NCI-H1105 treated with DMSO at 0.1 percent for 48 hours (cell line): ENCODE measurements at places on chromosomes 7 and 10.

GRCh38 chr10:128774979-128775378 is 648.8 kb upstream of the MKI67 start:
- DNase-seq = no peak

DNA sequence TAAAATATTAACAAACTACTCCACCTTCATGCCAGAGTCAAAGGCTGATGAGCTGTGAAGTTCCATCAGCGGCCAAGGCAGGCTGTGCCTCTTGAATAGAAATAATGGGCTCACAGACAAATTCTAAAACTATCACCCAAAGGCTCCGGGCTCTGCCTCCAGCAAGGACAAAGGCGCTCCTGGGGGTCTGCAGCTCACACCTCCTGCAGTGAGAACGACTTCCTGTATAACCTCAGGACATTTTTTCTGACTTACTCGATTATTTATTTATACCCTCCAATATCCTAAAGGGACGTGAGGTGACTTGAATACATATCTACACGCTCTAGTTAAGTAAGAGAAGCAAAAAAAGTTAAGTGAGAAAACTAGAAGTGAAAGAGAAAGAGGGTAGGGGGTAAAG is 500.7 kb downstream of the CCSER2 start:
- no peak for DNase-seq

- DNase-seq = no peak
These were observed 158.0 kb downstream of the IPMK start for GRCh38 chr10:58109731-58110130.

- no peak for DNase-seq
These were observed 568.7 kb downstream of the ETV1 start for GRCh38 chr7:13420726-13421125.

DNA sequence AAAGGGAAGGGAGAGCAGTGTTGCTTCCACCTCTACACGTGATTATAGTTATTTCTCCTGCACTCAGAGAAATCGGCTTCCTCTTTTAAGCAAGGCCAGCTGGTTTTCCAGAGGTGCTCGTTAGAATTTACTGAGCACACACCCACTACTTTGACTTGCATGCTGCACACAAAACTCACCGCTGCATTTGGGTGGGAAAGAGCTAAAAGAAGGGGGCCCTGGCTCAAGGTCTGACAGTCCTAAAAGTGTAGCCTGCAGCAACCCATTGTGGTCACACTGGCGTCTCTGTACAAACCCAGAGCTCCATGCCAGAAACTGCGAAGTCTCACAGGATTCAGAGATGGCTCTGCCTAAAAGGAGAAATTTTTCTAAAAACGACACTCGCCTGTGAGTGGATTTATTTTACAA is 133.7 kb downstream of the SLC25A13 start:
- no peak for DNase-seq

GRCh38 chr7:145394126-145394525 is 558.3 kb upstream of the TPK1 start:
- DNase-seq = no peak

DNA sequence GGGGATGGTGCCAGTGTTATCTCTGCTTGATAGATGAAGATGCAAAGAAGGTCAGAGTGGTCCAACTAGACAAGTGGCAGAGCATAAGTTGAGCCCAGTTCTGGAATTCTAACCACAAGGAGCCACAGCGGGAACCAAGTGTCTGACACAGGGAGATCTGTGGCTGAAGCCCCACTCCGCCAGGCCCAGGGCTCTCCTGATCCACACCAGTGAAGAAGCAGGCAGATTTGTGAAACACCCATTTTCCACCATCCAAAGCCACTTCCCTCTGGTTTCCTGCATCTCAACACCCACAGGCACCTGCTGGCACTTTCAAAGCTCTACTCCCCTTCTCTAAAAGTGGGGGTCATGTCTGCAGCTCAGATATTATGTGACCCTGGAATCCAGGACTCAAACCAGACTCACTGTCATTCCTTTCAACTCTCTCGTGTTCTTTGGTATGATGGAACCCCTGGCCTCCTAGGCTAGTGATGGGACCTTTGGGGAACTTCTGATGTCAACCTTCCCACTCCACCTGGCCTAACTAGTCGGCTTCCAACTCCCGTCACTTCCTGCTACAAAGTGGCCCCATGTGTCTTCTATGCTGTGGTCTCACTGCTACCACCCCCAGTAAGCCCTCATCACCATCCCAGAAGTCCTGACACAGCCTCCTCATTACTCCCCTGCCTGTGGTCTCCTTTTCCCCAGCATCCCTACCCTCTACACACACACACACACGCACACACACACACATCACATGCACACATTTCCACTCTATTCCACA is 177.6 kb downstream of the GRID1 start:
- no peak for DNase-seq

DNA sequence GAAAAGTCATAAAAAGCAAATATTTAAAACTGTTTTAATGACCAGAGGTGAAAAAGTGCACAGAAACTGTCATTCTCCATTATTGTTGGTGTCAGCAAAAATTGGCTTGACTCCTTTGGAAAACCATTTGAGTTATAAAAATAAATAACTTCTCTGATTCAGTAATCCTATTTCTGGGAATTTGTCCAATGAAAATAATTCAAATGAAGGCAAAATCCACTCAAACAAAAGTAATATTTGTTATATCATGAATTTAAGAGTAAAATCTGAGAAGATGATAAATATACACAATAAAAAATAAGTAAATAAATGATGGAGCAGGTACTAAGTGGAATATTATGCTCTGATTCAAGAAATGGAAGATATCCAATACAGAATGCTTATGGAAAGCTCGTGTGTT is 326.6 kb upstream of the KLF6 start:
- no peak for DNase-seq

DNA sequence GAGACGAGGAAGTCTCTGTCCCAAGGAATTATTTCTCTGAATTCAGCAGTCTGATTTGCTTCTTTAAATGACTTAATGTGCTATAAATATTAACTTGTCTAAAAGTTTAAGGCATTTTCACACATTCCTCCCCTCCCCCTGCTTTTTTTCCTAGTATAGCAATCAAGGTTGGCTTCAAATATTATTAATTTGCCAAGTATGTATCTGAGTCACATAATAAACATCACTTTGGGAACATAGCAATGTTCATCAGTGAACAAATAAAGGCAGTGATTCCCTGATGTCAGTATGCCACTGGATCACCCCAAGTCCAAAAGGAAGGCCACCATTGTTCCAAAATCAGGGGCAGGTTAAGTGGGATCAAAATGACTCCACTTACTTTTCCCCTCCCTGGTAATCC is 40.5 kb downstream of the PDE6C start:
- no peak for DNase-seq

GRCh38 chr10:48231699-48232315 is 42.7 kb downstream of the FRMPD2 start:
- DNase-seq = no peak

GRCh38 chr7:35801392-35802101 is 690 bp downstream of the SEPTIN7 start:
- DNase-seq = peak; percentile 76

DNA sequence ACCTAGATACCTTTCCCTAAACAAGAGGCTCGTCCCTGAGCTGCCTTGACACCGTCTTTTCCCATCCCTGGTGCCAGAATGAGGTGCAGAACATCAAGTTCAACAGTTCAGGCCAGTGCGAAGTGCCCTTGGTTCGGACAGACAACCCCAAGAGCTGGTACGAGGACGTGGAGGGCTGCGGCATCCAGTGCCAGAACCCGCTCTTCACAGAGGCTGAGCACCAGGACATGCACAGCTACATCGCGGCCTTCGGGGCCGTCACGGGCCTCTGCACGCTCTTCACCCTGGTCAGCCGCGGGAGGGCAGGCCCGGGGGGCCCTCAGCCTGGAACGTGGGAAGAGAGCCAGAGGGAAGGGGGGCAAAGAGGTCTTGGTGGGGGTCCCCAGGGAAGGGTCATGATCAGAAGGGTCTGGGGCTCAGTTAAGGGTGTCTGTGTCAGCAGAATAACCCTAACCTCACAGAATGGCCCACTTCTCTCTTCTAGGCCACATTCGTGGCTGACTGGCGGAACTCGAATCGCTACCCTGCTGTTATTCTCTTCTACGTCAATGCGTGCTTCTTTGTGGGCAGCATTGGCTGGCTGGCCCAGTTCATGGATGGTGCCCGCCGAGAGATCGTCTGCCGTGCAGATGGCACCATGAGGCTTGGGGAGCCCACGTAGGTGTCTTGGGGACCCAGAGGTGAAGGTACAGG is 16.8 kb downstream of the SMO start:
- DNase-seq = no peak

GRCh38 chr7:155653803-155654202 is 9.3 kb downstream of the RBM33 start:
- no peak for DNase-seq

DNA sequence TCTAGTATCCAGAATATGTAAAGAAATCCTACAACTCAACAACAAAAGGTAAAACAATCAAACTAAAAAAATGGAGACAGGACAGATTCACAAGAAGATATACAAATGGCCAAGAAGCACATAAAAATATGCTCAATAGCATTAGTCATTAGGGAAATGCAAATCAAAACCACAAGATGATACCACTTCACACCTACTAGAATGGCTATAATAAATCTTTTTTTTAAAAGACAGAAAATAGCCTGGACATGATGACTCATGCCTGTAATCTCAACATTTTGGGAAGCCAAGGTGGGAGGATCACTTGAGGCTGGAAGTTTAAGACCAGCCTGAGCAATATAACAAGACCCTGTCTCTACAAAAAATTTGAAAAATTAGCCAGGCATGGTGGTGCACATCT is 27.9 kb upstream of the CHCHD3 start:
- no peak for DNase-seq

DNA sequence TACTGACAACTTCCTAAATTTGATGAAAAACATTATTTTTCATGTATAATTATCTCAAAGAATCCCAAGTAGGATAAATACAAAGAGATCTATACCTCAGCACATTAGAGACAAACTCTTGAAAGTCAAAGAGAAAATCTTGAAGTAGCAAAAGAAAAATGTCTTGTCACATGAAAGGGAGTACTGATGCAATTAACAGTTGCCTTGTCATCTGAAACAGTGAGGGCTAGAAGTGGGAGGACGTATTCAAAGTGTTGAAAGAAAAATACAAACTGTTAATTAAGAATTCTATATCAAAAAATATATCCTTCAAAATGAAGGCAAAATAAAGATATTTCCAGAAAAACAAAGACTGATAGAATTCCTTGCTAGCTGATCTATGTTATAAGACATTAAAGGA is 35.5 kb upstream of the ARHGAP22 start:
- no peak for DNase-seq

DNA sequence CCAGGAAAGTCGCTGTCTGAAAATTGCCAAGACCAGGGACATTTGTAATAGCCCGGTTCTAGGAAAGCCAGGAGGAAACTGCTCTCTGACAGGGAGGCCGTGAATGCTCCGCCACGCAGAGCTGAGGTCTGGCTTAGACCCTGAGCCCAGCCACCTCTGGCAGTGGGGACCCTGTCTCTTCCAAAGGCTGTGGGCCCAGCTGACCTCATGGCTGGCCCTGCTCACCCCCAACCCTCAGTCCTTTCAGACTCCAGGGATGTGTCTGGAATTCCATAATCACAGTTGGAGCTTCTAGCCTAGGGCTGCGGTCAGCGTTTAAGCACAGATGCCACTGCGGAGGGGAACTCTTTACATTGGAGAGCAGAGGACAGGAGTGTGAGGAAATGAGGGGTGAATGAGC is 6.6 kb upstream of the VIPR2 start:
- no peak for DNase-seq

DNA sequence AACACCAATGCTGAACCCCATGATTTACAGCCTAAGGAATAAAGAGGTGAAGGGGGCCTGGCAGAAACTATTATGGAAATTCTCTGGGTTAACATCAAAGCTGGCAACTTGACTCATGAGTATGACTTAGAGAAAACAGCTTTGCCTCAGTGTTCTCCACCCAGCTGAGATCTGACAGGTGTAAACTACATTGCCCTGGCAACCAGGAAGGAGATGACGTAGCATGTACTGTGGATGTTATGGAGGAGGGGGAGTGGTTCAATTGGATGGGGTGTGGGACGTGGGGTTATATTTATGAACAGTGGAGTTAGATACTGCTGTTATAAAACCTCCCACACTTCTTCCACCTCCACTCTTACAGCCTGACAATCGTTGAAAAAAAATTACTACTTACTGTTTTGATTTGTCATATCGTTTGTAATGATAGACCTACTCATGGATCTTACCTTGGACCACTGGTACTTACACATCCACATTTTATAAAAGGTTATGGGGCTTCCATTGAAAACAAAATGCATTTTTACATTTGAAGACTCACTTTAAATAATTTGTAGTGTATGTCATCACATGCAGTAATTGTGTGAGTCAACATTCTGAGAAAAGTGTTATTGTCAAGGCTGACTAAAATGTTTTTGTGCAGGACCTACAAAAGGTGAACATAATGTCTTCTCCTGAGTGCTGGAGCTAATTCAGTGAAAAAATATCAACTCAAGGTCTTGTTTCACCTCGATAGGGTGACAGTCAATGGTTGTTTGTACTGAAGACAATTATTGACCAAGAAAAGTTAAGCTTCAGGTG is 6.4 kb downstream of the OR2F1 start:
- no peak for DNase-seq

- no peak for DNase-seq
These were observed 3.3 kb upstream of the GLCCI1 start for GRCh38 chr7:7965301-7965700.

DNA sequence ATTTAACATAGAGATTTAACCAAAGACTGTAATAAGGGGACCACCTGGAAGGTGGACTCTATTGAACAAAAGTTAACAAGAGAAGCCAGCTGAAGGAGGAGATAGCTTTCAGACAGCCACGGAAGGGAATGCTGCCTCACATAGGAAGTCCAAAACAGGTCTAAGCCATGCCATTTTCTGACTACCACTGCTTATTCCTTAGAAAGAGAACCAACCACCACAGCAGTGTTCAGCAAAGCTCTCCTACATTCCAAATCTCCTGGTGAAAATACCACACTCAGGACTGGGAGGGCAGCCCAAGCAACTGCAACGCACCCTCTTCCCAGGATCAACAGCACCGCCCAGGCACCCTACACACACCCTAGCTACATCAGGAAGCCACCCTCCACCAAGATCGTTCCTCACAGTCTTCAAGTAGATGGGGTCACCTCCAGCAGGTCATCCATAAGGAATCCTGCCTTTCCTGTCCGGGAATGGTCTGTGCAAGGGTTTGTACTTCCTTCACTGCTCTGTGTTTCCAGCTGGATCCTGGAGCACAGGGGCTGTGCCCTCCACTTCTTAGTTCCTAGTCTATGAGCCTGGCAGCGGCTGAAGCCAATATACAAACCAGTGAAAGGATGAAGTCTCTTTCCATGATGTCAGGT is 2.5 kb downstream of the KIAA1549 start:
- no peak for DNase-seq

DNA sequence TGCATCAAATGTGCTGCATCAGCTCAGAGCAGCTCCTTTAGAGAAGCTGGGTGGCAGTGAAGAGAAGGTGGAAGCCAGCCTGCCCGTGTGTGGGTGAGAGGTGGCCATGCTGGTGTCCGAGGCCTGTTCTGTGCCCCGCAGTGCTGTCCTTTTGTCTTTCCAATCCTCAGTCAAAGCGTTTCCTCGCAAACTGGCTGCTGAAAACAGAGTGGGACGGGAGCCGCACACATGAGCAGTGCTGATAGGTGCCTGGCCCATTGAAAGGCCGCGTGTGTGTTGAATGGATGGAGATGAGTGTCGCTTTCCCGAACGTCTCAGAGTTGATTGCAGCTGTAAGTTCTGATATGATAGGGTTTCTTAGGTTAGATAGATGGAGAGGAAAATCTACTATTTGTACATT is 39.3 kb downstream of the WDR37 start:
- DNase-seq = no peak
